ENCODE measurements at places on chromosomes 1 and 21.

- DNase-seq: no peak
Measured at GRCh38 chr1:6497867-6498575, 6.6 kb upstream of the PLEKHG5 start.

DNA sequence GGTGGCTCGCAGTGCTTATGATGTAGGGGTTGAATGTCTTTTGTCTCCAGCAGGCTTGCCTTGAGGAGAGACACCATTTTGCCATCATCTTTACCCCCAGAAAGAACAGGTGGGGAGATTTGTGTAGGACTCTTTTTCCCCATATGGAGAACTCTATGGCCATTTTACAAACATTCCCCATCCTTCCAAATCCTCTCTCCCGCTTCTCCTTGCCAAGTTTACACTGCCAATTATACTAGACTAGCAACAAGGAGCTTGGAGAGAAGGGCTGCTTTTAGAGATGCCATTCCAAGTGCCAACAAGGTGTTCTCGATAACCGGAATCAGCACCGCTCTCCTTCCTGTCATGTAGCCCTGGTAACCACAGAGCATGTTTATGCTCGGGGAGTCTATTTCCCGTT, 233.1 kb downstream of the CAMTA1 start:
- no peak for DNase-seq

GRCh38 chr1:182968151-182968741, 15.3 kb upstream of the SHCBP1L start:
- no peak for DNase-seq

DNA sequence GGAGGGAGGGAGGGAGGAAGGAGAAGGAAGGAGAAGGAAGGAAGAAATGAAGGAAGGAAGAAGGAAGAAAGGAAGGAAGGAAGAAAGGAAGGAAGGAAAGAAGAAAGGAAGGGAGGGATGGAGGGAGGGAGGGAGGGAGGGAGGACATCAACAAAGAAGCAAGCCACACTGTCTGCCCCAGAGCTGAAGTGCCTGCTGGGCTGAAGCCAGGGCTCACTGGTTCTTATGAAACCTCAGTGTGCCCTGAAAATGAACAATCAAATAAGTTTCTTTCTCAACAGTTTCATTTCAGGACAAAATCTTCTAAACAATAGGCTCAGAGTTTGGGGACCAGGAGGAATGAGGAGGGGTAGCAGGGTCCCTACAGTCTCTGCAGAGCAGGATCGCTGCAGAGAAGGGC, 21.1 kb downstream of the ARHGEF19 start:
- no peak for DNase-seq

- no peak for DNase-seq
Measured at GRCh38 chr1:67626090-67626860, 58.7 kb upstream of the GADD45A start.

DNA sequence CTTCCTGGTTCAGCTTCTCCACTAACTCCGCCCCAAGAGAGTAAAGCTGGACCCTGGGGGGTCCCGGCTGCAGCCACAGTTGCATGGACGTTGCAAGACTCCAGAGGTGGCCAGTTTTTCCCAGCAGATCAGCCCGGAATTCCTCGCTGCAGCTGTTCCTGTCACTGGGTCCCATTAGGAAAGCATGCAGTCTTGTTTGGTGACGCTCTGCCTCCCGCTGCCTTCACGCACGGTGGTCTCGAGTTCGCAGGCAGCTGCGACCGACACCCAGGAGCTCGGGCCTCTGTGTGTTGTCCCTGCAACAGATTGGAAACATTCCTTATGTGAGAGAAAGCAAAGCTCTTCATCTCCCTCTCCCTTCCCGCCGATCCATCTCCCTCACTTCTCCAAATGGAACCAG, 162.8 kb downstream of the PRDM16 start:
- no peak for DNase-seq

GRCh38 chr1:155466617-155466972, 96.0 kb downstream of the ASH1L start:
- no peak for DNase-seq

DNA sequence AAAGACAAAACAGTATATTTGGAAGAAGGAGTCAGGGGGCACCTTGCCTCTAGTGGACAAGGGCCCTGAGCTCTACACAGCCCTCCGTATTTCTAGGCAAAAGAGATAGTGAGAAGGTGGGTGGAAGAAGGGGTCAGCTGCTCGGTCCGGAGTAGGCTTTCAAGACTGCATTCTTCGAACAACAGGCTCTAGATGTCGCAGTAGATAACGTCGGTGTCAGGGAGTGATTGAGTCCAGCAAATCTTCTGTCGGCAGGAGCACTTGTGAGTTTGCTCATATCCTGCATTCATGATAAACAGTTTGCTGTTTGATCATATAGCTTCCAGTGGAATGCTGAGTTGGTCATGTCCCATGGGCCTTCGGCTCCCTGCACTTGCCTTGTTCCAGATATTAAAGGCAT, 36.8 kb downstream of the DIPK1A start:
- no peak for DNase-seq

DNA sequence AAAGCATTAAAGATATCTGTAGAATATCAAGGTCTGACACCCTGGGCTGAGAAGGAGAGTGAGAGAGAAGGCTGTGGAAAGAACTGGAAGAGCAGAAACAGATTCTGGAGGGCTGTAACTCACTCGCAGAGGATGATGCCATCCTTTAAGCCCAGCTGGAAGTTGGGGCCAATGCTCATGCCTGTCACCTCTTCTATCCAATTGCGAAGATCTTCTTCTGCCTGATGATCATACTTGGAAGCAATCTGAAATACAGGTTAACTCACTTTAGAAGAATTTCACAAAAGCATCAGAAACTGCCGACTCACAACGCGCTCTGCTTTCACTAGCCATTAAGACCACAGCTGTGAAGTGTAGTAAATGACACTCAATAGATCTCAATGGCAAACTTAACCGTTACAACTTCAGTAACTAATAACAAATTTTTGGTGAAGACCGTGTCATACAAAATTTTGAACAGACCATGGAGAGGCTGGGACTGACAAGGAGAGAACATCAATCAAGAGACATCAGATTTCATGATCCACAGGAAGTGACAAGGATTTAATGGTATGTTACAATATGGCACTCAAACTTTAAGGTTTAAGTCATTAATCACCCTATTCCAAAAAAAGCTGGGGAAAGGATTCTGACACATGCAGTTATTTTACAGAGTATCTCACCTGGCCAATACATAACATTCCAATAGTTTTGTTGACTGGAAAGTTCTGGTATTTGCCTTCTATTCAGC, 23.5 kb downstream of the CNN3 start:
- DNase-seq: no peak

- no peak for DNase-seq
Measured at GRCh38 chr1:44817771-44818495, 9.6 kb downstream of the BTBD19 start.

DNA sequence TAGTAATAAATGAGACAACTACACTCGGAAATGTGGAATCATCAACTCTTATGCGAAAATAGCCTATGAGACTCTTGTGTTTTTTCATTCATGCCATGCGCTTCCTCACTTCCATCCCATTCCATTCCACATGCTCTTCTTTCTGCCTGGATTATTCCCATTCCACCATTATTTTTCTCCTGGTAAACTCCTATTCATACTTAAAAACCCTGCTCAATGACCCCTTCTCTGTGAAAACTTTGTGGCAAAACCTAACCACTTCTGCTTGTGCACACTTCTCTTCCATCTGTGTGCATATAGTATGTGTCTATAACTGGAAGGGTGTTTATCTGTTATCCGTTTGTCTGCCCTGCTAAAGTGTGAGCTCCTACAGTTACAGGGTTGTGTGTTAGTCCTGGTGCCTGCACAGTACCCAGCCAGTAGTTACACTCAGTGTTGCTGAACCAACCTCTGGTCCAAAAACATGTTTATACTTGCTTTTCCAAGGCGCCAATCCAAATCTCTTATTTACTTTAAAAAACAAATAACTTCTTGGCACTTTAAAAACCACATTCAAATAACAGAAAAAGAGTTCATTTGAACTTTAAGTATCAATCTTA, 10.7 kb downstream of the EPHX1 start:
- DNase-seq: no peak

- no peak for DNase-seq
Measured at GRCh38 chr1:9687874-9688582, 36.5 kb downstream of the PIK3CD start.

GRCh38 chr21:29748391-29749167, 191.2 kb downstream of the GRIK1 start:
- DNase-seq: no peak

DNA sequence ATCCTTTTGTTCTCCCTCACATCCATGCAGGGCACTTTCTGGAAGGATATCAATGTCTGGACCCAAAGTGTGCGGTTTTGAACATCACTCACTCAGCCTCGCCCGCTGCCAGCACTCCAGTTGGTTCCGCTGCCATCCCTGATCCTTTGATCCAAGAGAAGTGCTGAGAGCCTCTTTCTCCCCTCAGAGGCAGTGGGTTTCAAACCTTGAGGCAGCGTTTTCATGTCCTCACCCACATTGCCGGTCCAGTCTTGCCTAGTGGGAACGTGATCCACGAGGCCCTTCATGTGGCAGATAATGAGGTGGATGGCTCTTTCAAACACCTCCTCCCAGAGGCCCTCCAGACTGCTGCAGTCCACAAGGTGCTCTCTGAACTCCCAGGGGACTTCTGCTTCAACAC, 122.2 kb downstream of the ACTL8 start:
- no peak for DNase-seq

- DNase-seq: peak; percentile 88
Measured at GRCh38 chr1:165597883-165598675, 33.0 kb upstream of the MGST3 start.

GRCh38 chr1:109239409-109240068, 9.8 kb upstream of the CELSR2 start:
- no peak for DNase-seq

DNA sequence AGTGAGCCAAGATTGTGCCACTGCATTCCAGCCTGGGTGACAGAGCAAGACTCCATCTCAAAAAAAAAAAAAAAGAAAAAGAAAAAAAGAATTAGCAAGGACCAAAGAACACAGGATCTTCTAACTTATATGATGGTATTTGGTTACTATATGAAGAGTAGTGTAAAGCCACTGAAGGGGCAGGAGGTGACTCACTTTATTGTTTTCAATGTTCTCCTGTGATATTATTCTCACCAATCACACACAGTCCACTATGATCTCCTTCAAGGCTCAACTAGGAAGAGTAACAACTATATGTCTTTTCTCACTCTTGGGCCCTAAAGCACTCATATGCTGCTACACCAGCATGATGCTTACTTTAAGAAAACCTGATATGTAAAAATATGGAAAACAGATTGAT, 26.7 kb downstream of the RC3H1 start:
- no peak for DNase-seq

GRCh38 chr21:16004086-16004485, 274.3 kb downstream of the USP25 start:
- no peak for DNase-seq

Data from stimulated activated CD4-positive, alpha-beta T cell treated with anti-CD3 and anti-CD28 coated beads, Interleukin-1b, Interleukin-23, amount 100 ng/mL, for 4 hours (primary cell).